ENCODE measurements at places on chromosomes 4 and X. TPM values are rescaled to one million over a fixed set of nuclear protein-coding genes. Genes with fewer than 3 reads are reported as not detected.

Gene HSFX2
- total RNA-seq = 0.63 TPM

Gene EXOC1L
- not detected for total RNA-seq

Gene NPFFR2
- not detected for total RNA-seq

Gene PRKG2
- total RNA-seq = not detected

Gene HS6ST2
- total RNA-seq = 1.1 TPM

Gene OTUD6A
- not detected for total RNA-seq

Gene RNF175
- 0.28 TPM for total RNA-seq

Gene XAGE1A
- total RNA-seq = not detected

Gene PABPC1L2A
- total RNA-seq = not detected

Gene CXCL11
- total RNA-seq = not detected

Gene SPRY1
- total RNA-seq = 263 TPM

Gene NAT8L
- total RNA-seq = 7.3 TPM
